ENCODE measurements at places on chromosomes 2 and 18.

DNA sequence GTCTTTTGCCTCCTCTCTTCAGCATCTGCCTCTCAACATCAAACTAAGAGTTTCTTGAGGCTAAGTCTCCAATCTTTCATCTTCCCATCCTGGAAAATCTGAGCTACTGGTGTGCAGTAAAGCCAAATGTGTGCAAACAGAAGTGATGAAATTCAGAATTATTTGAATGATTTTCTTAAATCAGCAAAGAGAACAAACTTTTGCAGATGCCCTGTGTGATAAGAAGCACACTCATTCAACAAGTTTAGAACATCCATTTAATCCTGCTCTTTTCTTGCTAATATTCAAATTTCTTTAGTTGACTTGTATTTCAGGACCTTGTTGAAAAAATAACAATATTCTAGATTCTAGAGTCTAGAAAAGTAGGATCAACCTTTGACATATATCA lies 1374.9 kb upstream of the CELF4 start:
- DNase-seq: no peak
- H3K4me3 ChIP-seq: peak overlapping the region; percentile 61
- peaks cover 13% of the 10 kb centered on the region for H3K36me3 ChIP-seq
- H3K27me3 ChIP-seq: no peaks in the 10 kb centered on the region

DNA sequence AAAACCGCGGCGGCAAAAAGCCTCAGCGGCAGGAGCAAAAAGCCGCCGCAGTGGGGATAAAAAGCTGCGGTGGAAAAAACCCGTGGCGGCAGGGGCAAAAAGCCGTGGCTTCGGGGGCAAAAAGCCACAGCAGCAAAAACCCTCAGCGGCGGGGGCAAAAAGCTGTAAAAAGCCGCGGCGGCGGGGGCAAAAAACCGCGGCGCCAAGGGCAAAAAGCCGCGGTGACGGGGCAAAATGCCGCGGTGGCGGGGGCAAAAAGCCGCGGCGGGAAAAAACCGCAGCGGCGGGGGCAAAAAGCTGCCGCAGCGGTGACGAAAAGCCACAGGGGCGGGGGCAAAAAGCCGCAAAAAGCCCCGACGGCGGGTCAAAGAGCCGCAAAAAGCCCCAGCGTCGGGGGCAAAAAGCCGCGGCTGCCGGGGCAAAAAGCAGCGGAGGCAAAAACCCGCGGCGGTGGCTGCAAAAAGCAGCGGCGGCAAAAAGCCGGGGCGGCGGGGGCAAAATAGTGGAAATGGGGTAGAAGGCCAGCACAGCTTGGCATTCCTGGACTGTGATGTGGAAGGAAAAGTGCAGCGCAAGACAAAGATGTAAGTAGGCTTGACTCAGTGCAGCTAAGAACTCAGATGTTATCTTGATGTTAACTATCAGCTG lies 151.8 kb downstream of the ANKRD30BL start:
- peaks cover 1% of the 10 kb centered on the region for H3K36me3 ChIP-seq
- peaks cover 23% of the 10 kb centered on the region for H3K27me3 ChIP-seq
- H3K4me1 ChIP-seq: no peaks in the 10 kb centered on the region
- no peak for DNase-seq
- H3K27ac ChIP-seq: no peak overlapping the region
- no peak overlapping the region for H3K4me3 ChIP-seq

- H3K36me3 ChIP-seq: peaks cover 38% of the 10 kb centered on the region
- H3K27ac ChIP-seq: no peak overlapping the region
- H3K4me3 ChIP-seq: no peak overlapping the region
- no peaks in the 10 kb centered on the region for H3K27me3 ChIP-seq
These were observed 186.2 kb downstream of the DYM start for GRCh38 chr18:49274188-49274714.

DNA sequence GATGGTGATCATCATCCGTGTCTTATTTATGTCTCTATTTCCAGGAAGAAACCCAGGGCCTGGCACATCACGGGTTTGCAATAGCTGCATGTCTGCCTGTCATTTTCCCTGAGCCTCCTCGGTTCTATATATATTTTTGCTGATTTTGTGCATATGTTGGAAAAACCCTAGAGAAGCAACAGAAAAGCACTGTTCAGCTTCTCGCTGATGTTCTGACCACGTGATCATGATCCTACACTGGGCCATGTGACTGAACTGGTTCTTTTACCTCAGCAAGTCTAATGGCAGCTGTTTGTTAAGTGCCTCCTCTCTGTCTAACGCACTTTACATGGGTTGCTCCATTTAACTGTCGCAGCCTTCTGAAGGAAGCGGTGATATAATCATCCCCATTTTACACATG lies 71.3 kb downstream of the CMPK2 start:
- no peak overlapping the region for H3K27ac ChIP-seq
- peaks cover 10% of the 10 kb centered on the region for H3K27me3 ChIP-seq
- H3K36me3 ChIP-seq: no peaks in the 10 kb centered on the region
- H3K4me1 ChIP-seq: no peaks in the 10 kb centered on the region
- H3K4me3 ChIP-seq: no peak overlapping the region
- no peak for DNase-seq

GRCh38 chr18:70322928-70323327 lies 34.1 kb downstream of the SOCS6 start:
- no peak overlapping the region for H3K27ac ChIP-seq
- DNase-seq: no peak
- no peaks in the 10 kb centered on the region for H3K27me3 ChIP-seq
- no peaks in the 10 kb centered on the region for H3K4me1 ChIP-seq
- no peaks in the 10 kb centered on the region for H3K36me3 ChIP-seq
- no peak overlapping the region for H3K4me3 ChIP-seq

- H3K27ac ChIP-seq: no peak overlapping the region
- peaks cover 21% of the 10 kb centered on the region for H3K27me3 ChIP-seq
- no peak for DNase-seq
- no peaks in the 10 kb centered on the region for H3K4me1 ChIP-seq
- H3K4me3 ChIP-seq: no peak overlapping the region
These were observed 72.5 kb upstream of the HDAC4 start for GRCh38 chr2:239473211-239473805.

DNA sequence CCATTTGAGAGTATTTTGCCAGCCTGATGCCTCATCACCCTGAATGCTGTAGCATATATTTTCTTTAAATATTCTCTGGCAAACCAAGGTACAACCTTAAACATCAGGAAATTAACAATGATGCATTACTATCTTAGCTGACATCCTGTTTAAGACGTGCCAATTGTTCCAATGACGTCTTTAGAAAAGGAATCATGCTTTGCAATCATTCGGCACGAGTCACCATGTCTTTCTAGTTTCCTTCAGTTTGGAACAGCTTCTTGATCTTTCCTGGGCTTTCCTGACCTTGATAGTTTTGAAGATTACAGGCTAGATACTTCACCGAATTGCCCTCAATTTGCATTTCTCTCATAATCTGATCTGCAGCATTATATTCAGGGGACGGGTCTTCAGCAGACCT lies 88.2 kb upstream of the GLI2 start:
- no peak overlapping the region for H3K27ac ChIP-seq
- peaks cover 3% of the 10 kb centered on the region for H3K36me3 ChIP-seq
- peaks cover 9% of the 10 kb centered on the region for H3K27me3 ChIP-seq

- H3K4me1 ChIP-seq: peaks cover 2% of the 10 kb centered on the region
- DNase-seq: no peak
- H3K36me3 ChIP-seq: peaks cover 12% of the 10 kb centered on the region
- H3K4me3 ChIP-seq: no peak overlapping the region
- peaks cover 23% of the 10 kb centered on the region for H3K27me3 ChIP-seq
These were observed 30.9 kb downstream of the EPHA4 start for GRCh38 chr2:221541131-221541735.

GRCh38 chr2:68675470-68675869 lies 32.1 kb downstream of the PROKR1 start:
- peaks cover 2% of the 10 kb centered on the region for H3K36me3 ChIP-seq
- H3K27me3 ChIP-seq: peaks cover 44% of the 10 kb centered on the region
- no peak for DNase-seq

- no peaks in the 10 kb centered on the region for H3K4me1 ChIP-seq
- H3K27me3 ChIP-seq: no peaks in the 10 kb centered on the region
- DNase-seq: no peak
- no peaks in the 10 kb centered on the region for H3K36me3 ChIP-seq
- H3K4me3 ChIP-seq: no peak overlapping the region
These were observed 65.0 kb upstream of the IKZF2 start for GRCh38 chr2:213216461-213216860.

GRCh38 chr2:7896940-7897487 lies 784.8 kb upstream of the ID2 start:
- no peak overlapping the region for H3K27ac ChIP-seq
- peaks cover 4% of the 10 kb centered on the region for H3K27me3 ChIP-seq

Measured in activated naive CD4-positive, alpha-beta T cell treated with anti-CD3 and anti-CD28 coated beads, Interleukin-2, amount 10 ng/mL, durations not matched to agents 7 days and 5 days (primary cell).